ENCODE measurements at places on chromosomes 1 and 21. TPM values are rescaled to one million over a fixed set of nuclear protein-coding genes. Genes with fewer than 3 reads are reported as not detected.
A peak's percentile ranks its signal among the peaks of the same experiment; 100 is the strongest.

GRCh38 chr1:212981571-212982328 is 31.4 kb downstream of the VASH2 start:
- peak overlapping the region; percentile 94 for H3K27ac ChIP-seq
- peaks cover 5% of the 10 kb centered on the region for H3K36me3 ChIP-seq
- DNase-seq = peak; percentile 54
- H3K4me1 ChIP-seq = peaks cover 34% of the 10 kb centered on the region

DNA sequence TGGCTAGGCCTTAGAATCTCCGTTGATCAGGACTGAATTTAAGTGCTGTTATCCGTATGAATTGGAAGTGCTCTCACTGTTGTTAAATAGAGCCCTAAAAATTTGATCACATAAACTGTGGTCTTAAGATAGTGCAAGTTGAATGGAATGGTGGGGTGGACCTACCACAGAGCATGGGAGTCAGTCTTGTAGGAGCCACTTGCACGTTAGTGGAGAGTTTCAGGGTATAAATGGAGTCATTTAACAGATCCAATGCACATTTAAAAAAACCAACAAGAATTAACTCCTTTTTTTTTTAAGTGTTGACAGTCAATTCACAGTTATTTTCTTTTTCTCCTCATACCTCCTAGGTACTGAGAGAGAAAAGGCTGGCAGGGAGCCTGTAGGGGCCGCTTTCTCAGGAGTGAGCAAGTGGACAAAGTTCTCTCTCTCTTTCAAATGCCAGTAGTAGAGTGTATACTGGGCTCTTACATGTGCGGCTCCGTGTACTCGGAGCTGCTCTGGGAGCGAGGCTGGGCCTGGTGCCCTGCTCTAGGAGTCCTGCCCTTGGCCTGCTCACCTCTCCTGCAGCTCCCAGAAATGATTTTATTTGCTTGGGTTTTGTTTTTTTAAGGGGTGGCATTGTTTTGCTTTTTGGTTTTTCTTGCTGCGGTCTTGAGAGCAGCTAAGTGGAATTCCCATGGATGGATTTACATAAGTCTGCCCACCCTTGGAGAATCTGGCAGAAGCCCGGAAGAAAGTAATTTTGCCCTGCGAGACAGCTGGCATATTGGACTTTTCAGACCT is 91.3 kb downstream of the ATP5PO start:
- peaks cover 1% of the 10 kb centered on the region for H3K27me3 ChIP-seq
- H3K36me3 ChIP-seq = peaks cover 2% of the 10 kb centered on the region
- no peak for DNase-seq
- no peak overlapping the region for H3K27ac ChIP-seq
- no peak overlapping the region for H3K4me3 ChIP-seq

GRCh38 chr1:56586502-56586901 is 7.1 kb upstream of the PLPP3 start:
- H3K4me1 ChIP-seq = no peaks in the 10 kb centered on the region
- no peak for DNase-seq
- no peaks in the 10 kb centered on the region for H3K27me3 ChIP-seq

GRCh38 chr1:97210307-97210706 is 488.7 kb downstream of the PTBP2 start:
- H3K4me3 ChIP-seq = no peak overlapping the region
- no peaks in the 10 kb centered on the region for H3K36me3 ChIP-seq
- no peaks in the 10 kb centered on the region for H3K4me1 ChIP-seq

GRCh38 chr1:112841825-112842224 is 114.2 kb downstream of the SLC16A1 start:
- H3K4me3 ChIP-seq = no peak overlapping the region
- H3K27ac ChIP-seq = no peak overlapping the region
- no peaks in the 10 kb centered on the region for H3K27me3 ChIP-seq
- H3K4me1 ChIP-seq = no peaks in the 10 kb centered on the region
- no peaks in the 10 kb centered on the region for H3K36me3 ChIP-seq
- DNase-seq = no peak

- H3K36me3 ChIP-seq = no peaks in the 10 kb centered on the region
- no peaks in the 10 kb centered on the region for H3K4me1 ChIP-seq
- DNase-seq = no peak
- H3K27ac ChIP-seq = no peak overlapping the region
- H3K27me3 ChIP-seq = no peaks in the 10 kb centered on the region
Measured at GRCh38 chr1:58431901-58432620, 114.5 kb downstream of the OMA1 start.

DNA sequence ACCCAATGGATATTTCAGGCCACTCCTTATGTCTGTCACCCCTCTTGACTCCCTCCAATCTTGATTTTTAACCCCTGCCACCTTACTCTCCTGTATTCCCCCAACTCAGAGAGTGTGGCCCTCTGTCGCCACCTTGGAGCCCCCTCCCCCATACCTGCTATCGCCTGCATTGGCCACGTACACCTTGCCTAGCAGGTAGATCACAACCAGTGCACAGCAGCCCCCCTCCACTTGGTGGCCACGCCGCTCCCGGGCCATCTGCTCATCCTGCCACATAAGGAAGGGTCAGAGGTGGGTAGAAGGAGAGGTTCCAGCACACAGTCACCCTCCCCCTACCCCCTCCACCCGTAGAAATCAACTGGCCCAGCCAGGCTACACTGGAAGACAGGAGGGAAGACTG is 2.9 kb downstream of the PPM1J start:
- DNase-seq = no peak
- no peaks in the 10 kb centered on the region for H3K36me3 ChIP-seq
- peaks cover 12% of the 10 kb centered on the region for H3K27me3 ChIP-seq

DNA sequence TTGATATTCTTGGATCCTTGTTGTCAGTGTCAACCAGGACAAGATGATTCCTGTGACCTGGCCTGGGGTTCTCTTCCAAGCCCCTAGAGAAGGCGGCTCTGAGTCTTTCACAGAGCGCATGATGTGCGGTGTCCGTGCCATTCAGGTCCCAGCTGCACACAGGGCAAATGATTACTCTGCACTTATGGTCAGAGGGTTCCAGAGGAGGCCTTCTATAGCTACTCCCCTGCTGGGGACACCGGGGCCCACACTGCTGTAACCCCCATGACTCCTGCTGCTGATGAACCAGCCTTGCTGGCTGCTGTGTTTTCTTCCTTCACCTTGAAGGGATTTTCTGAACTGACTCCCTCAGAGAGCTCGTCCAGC is 1.5 kb downstream of the PTGFRN start:
- H3K27ac ChIP-seq = no peak overlapping the region
- peak; percentile 38 for DNase-seq
- H3K4me1 ChIP-seq = peaks cover 15% of the 10 kb centered on the region
- no peaks in the 10 kb centered on the region for H3K36me3 ChIP-seq
- H3K4me3 ChIP-seq = no peak overlapping the region
- peaks cover 3% of the 10 kb centered on the region for H3K27me3 ChIP-seq

GRCh38 chr1:207186503-207186902 is 82.5 kb downstream of the C4BPA start:
- no peaks in the 10 kb centered on the region for H3K36me3 ChIP-seq
- H3K27me3 ChIP-seq = no peaks in the 10 kb centered on the region
- H3K4me3 ChIP-seq = no peak overlapping the region
- no peak for DNase-seq
- no peaks in the 10 kb centered on the region for H3K4me1 ChIP-seq

GRCh38 chr1:46236882-46237281 is 10.7 kb upstream of the RAD54L start:
- H3K27ac ChIP-seq = no peak overlapping the region
- no peaks in the 10 kb centered on the region for H3K4me1 ChIP-seq
- no peak overlapping the region for H3K4me3 ChIP-seq
- no peak for DNase-seq
- no peaks in the 10 kb centered on the region for H3K27me3 ChIP-seq

DNA sequence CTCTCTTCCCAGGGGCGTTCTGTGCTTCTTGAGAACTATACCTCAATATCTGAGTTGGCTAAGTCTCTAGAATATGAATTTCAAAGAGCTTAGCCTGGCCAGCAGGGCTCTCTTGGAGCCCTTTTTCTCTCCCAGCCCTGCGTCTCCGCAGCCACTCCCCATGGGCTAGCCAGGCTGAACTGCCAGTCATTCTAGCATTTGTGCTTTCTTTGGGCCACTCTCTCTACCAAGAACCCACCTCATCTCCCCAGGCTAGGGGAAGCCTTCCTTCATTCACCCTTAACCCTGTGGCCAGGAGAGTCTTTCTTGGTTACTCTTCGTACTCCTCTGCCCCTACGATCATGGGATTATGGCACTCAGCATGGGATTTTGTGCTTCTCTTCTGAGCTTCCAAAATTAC is 18.2 kb downstream of the ABCG1 start:
- H3K27ac ChIP-seq = no peak overlapping the region
- H3K36me3 ChIP-seq = peaks cover 4% of the 10 kb centered on the region
- H3K4me1 ChIP-seq = peaks cover 31% of the 10 kb centered on the region
- DNase-seq = no peak

DNA sequence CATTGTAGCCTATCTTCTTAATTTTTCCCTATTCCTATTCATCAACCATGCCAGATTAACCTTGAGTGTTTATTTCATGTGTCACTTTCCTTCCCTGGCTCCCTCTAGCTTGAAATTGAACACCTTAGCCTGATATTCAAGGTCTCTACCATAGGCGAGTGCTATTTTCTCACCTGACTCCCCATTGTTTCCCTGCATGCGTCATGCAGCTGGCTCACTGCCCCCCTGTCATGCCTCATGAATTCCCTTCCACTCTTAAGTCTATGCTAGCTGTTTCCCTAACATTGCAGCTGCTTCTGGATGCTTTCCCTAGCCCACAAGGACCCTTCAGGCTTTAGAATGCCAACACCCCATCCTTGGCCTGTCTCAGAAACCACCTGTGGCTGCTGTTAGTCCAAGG is 56.7 kb upstream of the CD1D start:
- no peaks in the 10 kb centered on the region for H3K36me3 ChIP-seq
- no peak for DNase-seq
- H3K4me1 ChIP-seq = peaks cover 12% of the 10 kb centered on the region
- no peak overlapping the region for H3K27ac ChIP-seq

- DNase-seq = peak; percentile 80
- peak within 1 kb of the TSS; percentile 96 for H3K27ac ChIP-seq
- H3K36me3 ChIP-seq = no peaks in the 10 kb centered on the region
- H3K4me3 ChIP-seq = peak within 1 kb of the TSS; percentile 82
Measured at GRCh38 chr1:6260961-6261614, at the start of gene GPR153. Gene GPR153 (minus strand): TSS chr1:6261098. CDS start chr1:6254905, 6,193 bp downstream.

GRCh38 chr1:156510709-156511108 is 10.1 kb upstream of the MEF2D start:
- H3K4me3 ChIP-seq = no peak overlapping the region
- H3K27me3 ChIP-seq = peaks cover 7% of the 10 kb centered on the region
- H3K4me1 ChIP-seq = peaks cover 17% of the 10 kb centered on the region
- DNase-seq = no peak
- H3K36me3 ChIP-seq = no peaks in the 10 kb centered on the region

- H3K27ac ChIP-seq = no peak overlapping the region
- DNase-seq = no peak
- no peak overlapping the region for H3K4me3 ChIP-seq
- no peaks in the 10 kb centered on the region for H3K36me3 ChIP-seq
- peaks cover 15% of the 10 kb centered on the region for H3K4me1 ChIP-seq
Measured at GRCh38 chr1:229170778-229171505, 100.0 kb upstream of the RAB4A start.

- H3K36me3 ChIP-seq = peaks cover 5% of the 10 kb centered on the region
- no peak overlapping the region for H3K4me3 ChIP-seq
- H3K27me3 ChIP-seq = peaks cover 2% of the 10 kb centered on the region
- peaks cover 26% of the 10 kb centered on the region for H3K4me1 ChIP-seq
- no peak overlapping the region for H3K27ac ChIP-seq
Measured at GRCh38 chr1:157000686-157001085, 44.9 kb downstream of the ARHGEF11 start.

DNA sequence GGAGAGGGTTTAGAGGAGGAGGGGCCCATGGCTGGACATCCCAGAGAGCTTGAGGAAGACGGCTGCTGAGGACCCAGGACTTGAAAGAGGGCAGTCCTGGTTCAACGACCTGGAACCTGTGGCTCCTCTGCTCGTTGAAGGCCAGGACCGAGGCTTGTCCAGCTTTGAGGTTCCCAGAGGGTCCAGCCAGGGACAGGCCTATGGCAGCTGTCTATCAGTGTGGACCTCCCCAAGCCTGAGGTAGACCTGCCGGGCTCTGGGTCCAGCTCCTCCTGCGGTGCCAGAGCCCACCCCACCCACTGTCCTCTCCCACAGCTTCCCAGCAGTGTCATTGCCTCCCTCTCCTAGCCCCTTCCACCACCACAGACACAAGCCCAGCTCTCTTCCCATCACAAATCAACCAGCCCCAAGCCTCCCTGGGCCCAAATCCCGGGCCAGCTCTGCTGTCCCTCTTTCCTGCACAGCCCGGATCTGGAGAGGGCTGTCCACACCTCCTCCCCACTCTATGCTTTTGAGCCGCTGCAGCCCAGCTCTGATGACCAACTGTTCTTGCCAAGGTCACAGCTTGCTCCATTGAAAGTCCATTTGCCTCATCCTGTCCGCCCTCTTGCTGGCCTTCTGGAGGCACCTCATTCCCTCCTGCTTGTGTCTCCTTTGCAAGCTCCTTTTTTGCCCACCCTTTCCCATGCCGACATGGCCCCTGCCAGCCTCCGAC is 48.7 kb upstream of the EDN2 start:
- H3K4me1 ChIP-seq = peaks cover 1% of the 10 kb centered on the region
- H3K27me3 ChIP-seq = peaks cover 32% of the 10 kb centered on the region
- peaks cover 23% of the 10 kb centered on the region for H3K36me3 ChIP-seq
- H3K27ac ChIP-seq = no peak overlapping the region
- DNase-seq = no peak

DNA sequence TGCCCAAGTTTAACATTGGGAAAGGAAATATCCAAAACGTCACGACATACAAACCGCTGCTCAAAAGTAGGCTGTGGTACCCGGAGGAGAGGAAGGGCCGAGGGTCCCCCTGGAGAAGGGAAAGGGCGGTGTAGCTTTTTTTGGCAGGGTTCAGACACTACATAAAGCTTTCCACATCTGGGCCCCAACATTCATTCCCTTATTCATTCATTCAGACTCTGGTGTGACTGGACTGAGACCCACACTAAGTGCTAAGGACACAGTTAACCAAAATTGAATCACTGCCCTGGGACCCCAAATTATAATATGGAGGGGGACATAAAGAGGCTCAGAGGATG is 10.3 kb upstream of the COL8A2 start:
- no peak overlapping the region for H3K4me3 ChIP-seq
- no peaks in the 10 kb centered on the region for H3K4me1 ChIP-seq
- H3K27me3 ChIP-seq = peaks cover 4% of the 10 kb centered on the region
- H3K36me3 ChIP-seq = no peaks in the 10 kb centered on the region
- H3K27ac ChIP-seq = no peak overlapping the region

Gene AKT3
- total RNA-seq = 169 TPM

Gene SLC16A1
- 39.5 TPM for total RNA-seq

Gene FMO2
- total RNA-seq = not detected

Gene SPATC1L
- 58.7 TPM for total RNA-seq

Gene KCNA2
- total RNA-seq = 19.7 TPM

Gene DIO1
- not detected for total RNA-seq

Gene MTARC1
- 22.0 TPM for total RNA-seq

Data from glutamatergic neuron (in vitro differentiated cells).